OCI-LY7 (cell line): ENCODE measurements at places on chromosomes 6 and 20.

DNA sequence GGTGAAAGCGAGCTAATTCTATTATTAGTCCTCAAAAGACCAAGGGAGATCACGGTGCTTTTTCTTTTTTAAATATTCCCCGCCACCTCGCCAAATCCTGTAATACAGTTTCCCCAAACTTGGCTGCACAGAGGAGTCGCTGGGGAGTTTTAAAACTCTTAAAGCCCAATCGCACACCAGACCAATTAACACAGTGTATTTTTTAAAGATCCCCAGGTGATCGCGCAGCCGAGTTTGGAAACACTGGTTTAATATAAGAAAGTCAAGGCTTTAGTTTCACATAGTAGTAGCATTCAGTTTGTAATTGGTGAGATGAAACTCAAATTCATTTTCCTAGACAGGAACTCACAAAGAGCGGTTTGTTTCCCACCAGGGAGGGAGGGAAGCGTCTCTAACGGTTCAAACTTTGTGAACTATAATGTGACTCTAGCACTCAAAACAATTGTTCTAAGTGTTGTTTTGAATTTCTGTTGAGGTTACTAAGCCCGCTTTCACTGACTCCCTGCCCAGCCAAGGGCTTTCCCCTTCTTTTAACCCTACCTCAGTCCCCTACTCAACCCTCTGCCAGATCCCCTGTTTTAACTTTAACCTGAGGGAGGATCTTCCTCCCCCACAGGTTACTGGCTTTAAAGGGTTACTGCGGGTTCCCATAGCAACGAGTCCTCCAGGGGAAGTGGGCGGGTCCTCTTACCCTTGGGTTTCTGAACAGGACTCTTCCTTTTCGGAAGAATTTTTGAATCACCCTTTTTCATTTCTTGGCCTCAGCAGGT lies 25.7 kb upstream of the BTBD3 start:
- no peak for DNase-seq

- peak; percentile 4 for DNase-seq
Observed at GRCh38 chr6:79466207-79466834, 70.9 kb downstream of the LCA5 start.

GRCh38 chr6:134009876-134010275 lies 42.5 kb downstream of the SLC2A12 start:
- DNase-seq: no peak

DNA sequence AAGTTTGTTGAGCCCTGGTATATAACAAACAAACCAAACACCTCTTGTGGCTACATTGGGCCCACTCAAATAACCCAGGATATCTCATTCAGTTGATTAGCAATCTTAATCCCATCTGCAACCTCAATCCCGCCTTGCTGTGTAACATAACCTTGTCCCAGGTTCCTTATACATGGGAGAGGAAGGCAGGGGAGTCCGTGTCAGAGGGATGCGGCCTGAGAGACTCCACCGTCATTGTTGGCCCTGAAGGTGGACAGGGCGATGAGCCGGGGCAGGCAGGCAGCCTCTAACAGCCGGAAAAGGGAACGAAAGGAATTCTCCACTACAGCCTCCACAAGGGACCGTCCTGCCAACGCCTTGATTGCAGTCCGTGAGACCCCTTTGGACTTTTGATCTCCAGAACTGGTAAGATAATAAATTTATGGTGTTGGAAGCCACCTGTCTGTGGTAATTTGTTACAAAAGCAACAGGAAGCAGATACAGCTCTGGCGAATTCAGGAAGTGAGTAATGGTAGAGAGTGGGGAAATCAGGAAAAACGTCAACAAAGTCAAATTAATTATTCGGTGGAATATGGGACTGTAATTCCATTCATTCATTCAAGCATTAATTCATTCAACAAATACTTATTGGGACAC lies 124.5 kb upstream of the SALL4 start:
- no peak for DNase-seq

DNA sequence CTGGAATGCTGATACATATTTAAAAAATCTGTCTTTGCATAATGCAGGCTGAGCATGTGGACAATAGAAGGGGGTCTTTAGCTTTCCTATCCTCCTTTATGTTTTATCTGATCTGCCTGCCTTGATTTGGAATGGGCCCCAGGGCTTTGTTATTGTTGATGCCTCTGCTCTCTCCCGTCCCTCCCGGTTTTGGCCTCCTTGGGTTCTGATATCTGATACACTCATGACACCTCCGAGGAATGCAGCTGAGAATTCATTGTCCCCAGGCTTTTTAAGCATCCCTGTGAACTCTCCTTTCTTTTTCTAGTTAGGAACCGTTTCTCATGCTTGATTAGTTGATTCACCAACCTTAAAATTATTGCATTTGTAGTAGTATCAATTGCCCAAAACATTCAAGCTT lies 185.5 kb upstream of the RALGAPA2 start:
- DNase-seq: no peak

DNA sequence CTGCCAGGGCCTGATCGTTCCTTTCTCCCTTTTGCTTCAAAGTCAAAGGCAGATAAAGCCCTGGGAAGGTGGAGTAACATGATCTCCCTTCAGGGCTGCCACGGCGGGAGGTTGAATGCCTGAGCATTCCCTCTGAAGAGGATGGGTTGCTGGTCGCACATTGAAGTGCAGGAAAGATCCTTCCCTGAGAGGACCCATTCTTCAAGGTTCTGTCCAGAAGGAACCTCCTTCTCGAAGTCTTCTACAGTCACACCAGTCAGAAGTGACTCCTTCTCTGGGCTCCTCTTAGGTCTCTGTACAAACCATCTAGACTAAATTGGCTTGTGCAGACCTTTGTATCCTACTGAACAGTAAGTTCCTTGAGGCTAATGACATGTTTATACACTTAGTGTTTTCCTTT lies 192.6 kb upstream of the VGLL2 start:
- DNase-seq: no peak

GRCh38 chr20:19304886-19305415 lies 92.5 kb downstream of the SLC24A3 start:
- no peak for DNase-seq

DNA sequence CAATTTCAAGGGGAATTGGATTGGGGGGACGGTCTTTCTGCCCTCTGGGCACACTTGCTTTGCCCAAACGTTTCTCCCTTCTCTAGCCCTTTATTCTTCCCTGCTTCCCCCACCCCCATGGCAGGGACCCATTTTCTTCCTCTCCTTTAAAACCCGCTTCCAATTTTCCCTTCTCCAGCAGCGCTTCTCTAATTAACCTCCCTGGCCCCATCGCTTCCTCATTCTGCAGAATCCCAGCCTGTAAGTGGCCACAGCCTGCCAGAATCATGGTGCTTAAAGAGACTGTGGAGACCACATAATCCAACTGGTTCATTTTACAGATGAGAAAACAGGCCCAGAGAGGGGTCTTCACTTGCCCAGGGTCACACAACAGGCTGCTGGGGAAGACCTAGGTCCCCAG lies 61.4 kb downstream of the CPNE5 start:
- DNase-seq: no peak

DNA sequence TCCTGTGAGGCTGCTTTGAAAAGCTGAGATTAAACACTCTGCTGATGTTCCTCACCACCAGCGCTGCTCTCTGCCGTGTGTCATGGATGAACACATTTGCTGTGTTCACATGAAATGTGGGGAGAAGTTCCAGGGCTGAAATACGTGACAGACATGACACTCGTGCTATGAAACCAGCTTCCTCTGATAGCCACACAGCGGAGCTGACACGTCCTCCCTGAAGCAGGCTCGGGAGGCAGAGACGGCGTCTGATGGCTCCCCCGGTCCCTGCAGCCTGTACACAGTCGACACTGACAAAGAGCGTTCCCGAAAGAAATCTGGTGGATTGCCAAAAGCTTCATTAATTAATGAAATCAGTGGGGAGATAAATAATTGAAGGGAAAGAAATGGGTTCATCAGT lies 17.5 kb downstream of the AGPAT4 start:
- no peak for DNase-seq

DNA sequence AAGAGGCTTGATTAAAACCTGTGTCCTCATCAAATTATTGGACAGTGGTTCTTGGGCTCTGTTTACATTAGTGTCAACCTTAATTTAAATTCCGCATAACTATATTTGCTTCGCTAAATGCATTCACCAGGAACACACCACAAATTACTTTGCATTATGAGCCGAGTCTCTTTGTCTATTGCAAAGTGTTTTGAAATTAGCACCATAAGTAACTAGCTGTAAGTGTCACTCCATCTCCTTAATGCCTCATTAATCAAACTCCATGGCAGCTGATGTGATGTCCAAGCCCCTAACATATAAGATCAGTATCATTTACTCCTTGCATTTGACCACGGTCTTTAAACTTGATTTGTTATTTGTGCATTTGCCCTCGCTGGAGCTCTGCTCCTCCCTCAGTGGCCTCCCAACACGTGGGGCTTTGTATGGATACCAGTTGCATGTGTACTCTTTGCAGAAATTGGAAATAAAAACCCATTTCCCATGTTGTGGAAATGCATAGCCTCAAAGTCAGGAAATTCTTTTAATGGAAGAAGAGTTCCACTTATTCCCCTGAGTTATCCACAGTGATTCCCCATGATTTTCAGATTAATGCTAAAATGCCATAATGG lies 24.6 kb downstream of the FOXA2 start:
- no peak for DNase-seq

GRCh38 chr20:42018979-42019378 lies 400.8 kb upstream of the CHD6 start:
- DNase-seq: peak; percentile 3

GRCh38 chr20:50240092-50240491 lies 49.5 kb downstream of the CEBPB start:
- no peak for DNase-seq

GRCh38 chr6:107106165-107106564 lies 9.2 kb downstream of the BEND3 start:
- peak; percentile 13 for DNase-seq

- DNase-seq: no peak
Observed at GRCh38 chr6:150723857-150724256, 124.2 kb downstream of the PLEKHG1 start.

- no peak for DNase-seq
Observed at GRCh38 chr6:111711984-111712752, 106.5 kb upstream of the TRAF3IP2 start.

GRCh38 chr6:137832110-137832509 lies 34.9 kb upstream of the TNFAIP3 start:
- no peak for DNase-seq

- peak; percentile 2 for DNase-seq
Observed at GRCh38 chr6:25889877-25890853, 16.1 kb upstream of the SLC17A3 start.

DNA sequence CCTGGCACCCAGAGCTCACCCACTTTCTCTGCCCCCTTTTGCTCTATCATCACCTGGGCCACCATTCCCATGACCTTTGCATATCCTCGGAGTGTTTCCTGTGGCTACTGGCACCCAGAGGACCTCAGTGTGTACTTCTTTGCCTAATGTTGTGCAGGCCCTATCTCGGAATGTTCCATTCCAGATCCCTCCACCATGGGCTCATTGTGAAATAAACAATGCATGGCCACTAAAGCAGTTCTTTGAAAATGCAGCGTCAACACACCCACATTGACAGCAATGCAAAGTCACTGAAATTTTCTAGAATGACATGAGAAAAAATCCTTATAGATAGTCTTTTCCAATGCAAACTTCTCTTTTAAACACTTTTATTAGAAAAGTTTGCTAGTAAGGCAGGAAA lies 72.9 kb upstream of the AGPAT4 start:
- DNase-seq: no peak

- no peak for DNase-seq
Observed at GRCh38 chr6:42038811-42039408, 11.4 kb upstream of the TAF8 start.

- DNase-seq: no peak
Observed at GRCh38 chr20:36092398-36093024, 62.0 kb upstream of the EPB41L1 start.

GRCh38 chr20:41618807-41619311 lies 682 bp upstream of the CHD6 start:
- DNase-seq: no peak

DNA sequence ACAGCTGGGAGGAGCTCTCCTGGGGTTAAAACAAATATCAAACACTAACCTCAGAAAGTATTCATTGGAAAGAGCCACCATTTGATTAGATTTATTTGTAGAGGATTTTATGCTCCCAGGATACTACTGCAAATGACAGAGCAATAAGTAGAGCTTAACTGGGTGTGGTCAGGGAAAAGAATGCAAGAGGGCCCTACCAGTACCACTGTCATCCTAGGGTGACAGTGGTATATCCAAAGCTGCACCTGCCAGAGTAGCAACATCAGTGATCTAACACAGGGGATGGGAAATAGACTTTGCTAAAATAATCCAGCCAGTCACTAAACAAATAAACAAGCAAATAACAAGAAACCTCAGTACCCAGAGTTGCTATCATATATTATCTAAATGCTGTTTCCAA lies 29.7 kb downstream of the ERGIC3 start:
- no peak for DNase-seq

DNA sequence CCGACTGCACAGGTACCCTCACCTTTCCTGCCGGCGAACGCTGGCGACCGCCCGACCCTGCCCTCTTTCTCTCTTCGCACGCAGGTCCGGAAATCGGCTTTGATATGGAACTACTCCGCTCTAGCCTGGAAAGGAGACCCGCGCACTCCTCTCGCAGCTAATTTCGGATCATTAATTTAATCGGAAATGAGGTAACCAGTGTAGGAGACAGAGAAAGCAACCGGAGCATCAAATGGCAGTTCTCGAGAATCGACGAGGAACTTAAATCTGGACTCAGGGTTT lies 949 bp upstream of the ATXN1 start:
- no peak for DNase-seq

DNA sequence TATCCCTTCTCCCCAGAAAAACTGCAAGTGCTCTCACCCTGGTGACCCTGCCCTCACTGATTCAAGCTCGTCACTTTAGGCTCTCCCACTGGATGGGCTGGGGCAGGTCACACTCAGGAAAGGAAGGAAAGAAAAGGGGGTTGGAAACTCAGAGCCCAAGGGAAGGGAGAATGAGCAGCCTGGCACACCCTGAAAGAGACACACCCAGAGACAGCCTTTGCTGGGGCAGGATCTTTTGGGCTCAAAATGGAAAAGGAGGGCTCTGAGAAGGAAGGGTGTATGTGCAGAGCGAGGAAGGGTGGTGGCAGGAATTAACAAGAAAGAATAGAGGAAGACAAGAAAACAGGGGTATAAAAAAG lies 2.5 kb downstream of the PPP1R18 start:
- DNase-seq: no peak

GRCh38 chr6:52009466-52010140 lies 77.8 kb downstream of the PKHD1 start:
- DNase-seq: no peak

DNA sequence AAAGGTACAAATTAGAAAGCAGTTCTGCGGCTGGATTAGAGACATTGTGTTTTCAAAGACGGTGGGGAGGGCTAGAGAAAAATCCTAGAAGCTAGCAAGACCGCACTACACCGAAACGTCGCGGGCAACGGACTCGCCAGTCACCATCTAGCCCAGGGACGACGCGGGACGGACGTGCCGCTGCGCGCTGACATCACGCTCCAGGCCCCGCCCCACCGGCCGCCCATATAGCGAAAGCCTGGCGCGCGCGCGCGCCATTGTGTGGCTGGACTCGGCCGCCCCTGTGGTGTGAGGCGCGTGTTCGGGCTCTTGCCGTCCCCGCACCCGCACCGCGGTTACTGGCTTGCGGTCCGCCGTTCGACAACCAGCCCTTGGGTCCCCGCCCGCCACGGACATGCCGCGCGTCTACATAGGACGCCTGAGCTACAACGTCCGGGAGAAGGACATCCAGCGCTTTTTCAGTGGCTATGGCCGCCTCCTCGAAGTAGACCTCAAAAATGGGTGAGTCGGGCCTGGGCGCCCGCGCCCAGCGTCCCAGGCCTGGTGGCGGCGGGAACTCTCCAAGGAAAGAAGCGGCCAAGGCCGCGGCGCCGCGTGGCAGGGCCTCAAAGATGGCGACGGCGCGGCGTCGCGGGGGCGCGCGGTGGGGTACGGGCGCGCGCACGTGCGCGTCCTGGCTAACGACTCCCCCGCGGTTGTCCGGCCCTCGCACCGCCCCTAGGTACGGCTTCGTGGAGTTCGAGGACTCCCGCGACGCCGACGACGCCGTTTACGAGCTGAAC lies at the start of gene SRSF6:
TSS of gene SRSF6 (plus strand) at position 257 of the 782 bp plus-strand sequence. CDS start at position 395, 138 bp downstream.
- peak; percentile 93 for DNase-seq
